GM10248 (cell line): ENCODE measurements at places on chromosomes 12 and 14.
A peak's percentile ranks its signal among the peaks of the same experiment; 100 is the strongest.

DNA sequence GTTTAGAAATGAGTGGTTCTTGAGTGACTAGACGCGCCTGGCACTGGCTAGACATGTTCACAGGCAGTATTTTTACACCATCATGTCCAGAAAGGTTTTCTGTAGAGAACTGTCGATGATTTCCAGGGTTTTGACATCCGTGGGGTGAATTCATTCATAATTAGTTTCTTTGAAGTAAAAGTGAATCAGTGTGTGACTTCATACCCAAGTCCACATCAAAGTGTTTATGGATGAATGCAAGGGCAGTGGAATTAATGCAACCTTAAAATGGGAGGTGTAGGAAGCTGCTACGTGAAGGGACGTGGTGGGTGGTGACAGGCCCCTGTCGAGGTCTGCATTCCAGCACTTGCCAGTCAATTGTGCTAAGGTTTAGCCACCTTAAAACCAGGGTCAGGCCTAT lies 38.4 kb upstream of the ELK3 start:
- no peak for DNase-seq

DNA sequence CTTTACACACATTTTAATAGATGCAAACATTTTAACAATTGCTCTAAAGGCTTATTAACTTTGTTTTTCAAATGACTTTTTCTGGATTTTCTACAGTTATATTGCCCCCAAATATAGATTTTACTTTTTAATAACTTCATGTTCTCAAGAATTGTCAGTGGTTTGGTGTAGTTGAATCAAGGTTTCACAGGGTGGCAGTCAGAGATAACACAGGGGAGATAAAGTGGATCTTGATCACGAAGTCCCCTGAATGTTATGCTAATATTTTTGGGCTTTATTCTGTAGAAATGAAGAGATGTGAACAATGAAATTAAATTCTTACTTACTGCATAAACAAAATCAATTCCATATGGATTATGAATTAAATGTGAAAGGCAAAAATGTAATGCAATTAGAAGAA lies 248.1 kb downstream of the AEBP2 start:
- no peak for DNase-seq

DNA sequence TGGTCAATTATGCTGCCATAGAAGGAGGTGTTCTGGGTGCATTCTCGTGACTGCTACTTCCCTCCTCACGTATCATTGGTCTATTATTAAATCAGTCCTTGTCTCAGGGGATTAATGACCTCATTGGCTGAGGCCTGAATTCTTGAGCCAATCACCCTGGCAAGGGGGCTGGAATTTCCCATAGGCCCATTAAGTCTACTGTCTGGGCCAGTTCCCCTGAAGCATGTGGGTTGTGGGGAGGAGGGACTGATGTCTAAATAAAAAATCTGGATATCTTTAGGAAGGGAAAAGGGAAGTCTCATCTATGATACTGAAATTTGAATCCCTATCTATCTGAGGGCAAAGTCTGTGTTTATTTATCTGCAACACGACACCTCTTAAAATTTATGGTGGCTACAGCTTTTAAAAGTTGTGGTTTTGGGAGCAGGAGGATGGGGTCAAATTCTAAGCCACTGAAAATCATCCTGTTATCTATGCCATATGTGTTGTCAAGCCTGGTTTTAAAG lies 71.9 kb downstream of the DYRK2 start:
- no peak for DNase-seq

GRCh38 chr12:2733493-2734355 lies 61.0 kb upstream of the FKBP4 start:
- no peak for DNase-seq

DNA sequence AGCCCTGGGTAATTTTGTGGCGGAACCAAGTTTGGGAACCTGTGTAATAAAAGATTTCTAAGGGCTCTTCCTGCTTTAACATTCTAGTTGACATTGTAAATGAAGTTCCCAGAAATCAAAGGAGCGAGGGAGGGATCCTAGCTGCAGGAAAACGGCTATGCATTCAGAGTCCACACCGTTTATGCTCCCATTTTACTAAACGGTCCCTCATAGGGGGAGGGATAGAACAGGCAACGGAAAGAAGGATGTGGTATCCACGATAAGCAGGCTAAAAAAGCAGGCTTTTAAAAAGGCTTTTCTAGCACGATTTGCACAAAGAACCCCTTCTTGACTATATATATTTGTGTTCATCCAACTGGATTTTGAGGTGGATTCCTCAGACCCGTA lies 559 bp downstream of the SYNJ2BP start:
- no peak for DNase-seq

DNA sequence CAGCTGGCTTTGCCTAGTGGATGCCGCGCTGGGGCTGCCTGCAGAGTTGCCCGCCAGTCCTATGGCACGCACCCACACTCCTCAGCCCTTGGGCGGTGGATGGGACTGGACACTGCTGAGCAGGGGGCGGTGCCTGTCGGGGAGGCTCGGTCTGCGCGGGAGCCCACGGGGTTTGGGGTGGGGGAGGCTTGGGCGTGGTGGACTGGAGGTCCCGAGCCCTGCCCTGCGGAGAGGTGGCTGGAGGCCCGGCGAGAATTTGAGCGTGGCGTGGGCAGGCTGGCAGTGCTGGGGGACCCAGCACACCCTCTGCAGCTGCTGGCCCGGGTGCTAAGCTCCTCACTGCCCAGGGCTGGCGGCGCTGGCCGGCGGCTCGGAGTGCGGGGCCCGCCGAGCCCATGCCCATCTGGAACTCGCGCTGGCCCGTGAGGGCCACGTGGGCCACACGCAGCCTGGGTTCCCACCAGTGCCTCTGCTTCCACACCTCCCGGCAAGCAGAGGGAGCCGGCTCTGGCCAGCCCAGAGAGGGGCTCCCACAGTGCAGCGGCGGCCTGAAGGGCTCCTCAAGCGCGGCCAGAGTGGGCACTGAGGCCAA lies 68.1 kb downstream of the ETNK1 start:
- no peak for DNase-seq

GRCh38 chr14:29674566-29675285 lies 252.9 kb downstream of the PRKD1 start:
- no peak for DNase-seq

GRCh38 chr12:32917094-32917611 lies 20.6 kb upstream of the PKP2 start:
- no peak for DNase-seq

GRCh38 chr12:6840761-6841515 lies at the start of gene GNB3:
TSS of gene GNB3 (plus strand) at chr12:6840925. CDS start at chr12:6841288, 363 bp downstream.
- no peak for DNase-seq

DNA sequence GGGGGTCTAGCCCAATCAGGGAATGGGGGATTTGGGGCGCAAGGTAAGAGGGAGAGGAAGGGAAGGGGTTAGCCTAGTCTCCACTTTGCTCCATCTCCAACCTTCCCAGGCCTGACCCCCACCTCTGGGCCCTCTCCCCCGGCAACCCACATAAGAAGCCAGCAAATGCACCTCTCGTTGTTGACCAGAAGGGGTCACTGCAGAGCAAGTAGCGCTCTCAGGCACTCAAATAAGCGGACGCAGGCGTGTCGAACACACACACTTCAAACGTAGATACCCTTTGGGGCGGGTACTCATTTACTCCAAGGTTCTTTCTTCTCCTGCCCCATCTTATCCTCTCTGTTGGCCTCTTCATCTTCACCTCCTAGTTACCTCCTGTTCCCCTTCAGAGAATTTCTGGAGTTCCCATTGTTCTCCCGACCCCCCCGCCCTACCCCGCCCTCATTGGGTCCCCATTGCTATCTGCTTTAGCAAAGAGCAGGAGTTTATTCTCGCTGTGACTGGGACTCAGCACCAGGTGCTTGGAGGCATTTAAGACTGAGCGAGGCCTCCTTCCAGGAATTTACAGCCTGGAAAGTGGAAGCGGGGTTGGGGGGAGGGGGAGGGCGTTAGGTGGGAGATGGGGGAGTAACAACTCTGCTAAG lies 1.5 kb upstream of the SRRM4 start:
- peak; percentile 73 for DNase-seq

- no peak for DNase-seq
These were observed 3.9 kb upstream of the MDM2 start for GRCh38 chr12:68803948-68804656.

DNA sequence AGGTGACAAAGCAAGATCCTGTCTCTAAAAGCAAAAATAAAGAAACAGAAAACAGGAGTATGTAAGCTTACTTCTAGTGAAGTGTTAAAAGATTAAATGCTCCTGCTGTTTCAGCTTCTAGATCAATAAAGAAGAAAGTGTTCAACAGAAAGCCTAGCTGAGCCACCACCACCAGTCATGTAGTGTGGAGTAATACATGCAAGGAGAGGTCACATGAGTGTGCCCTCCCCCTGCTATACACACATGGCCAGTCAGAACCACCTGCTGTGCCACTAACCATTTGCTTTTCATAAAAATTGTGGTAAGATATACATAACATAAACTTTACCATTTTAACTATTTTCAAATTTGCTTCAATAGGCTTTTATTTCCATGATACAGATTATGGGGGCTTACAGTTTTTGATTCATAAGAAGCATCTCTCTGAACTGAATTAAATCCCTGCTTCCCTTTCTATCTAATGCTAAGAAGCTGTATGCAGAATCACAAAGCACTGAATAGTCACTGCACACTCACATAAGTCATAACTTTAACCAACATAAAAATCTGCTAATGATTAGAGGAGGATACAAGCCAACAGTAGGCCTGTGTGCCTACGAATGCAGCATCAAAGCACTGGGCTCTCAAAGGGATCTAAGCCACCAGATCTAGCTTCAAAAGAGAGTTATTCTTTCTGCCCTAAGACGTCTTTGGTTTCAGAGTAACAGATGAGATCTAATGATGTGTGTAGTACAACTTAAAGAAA lies 515.5 kb downstream of the C12orf50 start:
- DNase-seq: no peak

DNA sequence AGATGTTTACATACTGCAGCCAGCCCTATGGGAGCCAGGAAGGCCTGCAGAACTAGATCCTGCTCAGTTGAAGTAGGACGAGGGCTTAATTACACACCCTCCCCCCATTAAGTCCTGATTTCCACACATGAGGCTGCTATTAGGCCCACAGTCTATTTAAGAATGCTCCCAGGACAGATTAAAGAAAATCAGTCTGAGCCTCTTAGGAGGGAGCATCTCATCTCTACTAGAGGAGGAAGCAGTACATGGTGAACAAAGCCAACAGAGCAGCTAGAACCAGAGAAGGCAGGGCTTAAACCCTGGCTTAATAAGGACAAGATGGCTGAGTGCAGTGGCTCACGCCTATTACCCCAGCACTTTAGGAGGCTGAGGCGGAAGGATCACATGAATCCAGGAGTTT lies 55.8 kb upstream of the ARHGAP5 start:
- DNase-seq: no peak

DNA sequence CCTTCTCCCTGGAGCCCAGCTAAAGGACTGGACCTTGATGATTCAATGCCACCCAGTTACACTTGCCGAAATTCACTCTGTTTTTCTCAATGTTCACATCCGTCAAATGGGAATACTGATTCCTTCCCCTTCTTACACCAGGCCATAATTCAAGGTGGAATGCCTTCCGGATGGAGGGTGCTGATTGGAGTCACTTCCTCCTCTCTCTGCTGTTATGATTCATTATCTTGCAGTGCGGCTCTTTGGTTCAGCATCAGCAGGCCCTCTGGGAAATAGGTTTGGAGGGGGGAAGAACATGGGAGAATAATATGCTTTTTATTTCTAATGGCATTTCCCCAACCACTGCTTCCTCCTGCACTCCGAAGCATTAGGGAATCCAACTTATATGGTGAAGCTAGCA lies 390.6 kb upstream of the TBX3 start:
- no peak for DNase-seq

DNA sequence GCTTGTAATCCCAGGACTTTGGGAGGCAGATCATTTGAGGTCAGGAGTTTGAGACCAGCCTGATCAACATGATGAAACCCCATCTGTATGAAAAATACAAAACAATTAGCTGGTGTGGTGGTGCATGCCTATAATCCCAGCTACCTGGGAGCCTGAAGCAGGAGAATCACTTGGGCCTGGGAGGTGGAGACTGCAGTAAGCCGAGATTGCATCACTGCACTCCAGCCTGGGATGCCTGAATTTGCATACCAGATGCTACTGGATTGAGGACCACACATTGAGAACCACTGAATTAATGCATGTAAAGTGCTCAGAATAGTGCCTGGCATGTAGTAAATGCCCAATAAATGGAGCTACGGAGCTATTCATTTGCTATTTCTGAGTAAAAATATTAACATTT lies 14.9 kb upstream of the MYH7 start:
- no peak for DNase-seq

DNA sequence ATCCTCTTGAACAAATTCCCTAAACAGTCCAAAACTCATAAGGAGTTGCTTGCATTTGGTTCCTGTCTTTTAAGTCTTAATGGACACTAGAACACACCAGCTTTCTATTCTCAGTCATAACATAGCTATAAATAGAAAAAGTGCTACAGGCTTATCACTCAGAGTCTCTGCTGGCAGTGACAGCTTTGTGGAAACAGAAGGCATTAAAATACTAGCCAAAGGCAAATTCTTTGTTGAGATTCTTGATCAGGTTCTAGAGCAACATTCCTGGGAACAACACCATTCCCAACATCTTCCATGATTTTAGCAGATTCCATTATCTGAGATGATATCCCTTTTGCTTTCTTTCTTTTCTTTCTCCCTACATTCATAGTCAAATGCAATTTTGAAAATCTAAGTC lies 207.7 kb upstream of the PLEKHG7 start:
- DNase-seq: no peak

- DNase-seq: no peak
These were observed 268.8 kb downstream of the TTC8 start for GRCh38 chr14:89093083-89093730.

DNA sequence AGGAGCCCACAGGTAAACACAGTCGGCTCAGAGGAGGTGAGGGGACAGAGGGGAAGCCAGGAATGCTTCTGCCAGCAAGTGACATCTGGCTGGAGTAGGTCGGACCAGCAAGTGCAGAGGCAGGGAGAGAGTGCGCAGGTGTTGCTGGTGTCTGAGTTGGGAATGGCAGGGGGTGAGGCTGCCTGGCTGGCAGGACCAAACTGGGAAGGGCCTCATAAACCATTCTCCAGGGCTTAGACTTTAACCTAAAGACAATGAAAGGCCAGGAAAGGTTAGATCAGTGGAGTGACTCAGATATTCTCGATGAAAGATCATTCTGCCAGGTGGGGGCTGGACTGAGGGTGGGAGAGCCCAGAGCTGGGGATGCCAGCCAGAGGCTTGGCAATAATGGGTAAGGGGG lies 66.4 kb downstream of the ITPK1 start:
- no peak for DNase-seq

DNA sequence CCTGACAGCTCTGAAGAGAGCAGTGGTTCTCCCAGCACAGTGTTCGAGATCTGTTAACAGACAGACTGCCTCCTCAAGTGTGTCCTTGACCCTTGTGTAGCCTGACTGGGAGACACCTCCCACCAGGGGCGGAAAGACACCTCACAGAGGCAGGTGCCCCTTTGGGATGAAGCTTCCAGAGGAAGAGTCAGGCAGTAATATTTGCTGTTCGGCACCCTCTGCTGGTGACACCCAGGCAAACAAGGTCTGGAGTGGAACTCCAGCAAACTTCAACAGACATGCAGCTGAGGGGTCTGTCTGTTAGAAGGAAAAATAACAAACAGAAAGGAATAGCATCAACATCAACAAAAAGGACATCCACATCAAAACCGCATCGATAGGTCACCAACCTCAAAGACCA lies 21.6 kb upstream of the ABCC9 start:
- no peak for DNase-seq
